NCI-H1694 treated with DMSO at 0.1 percent for 48 hours (cell line): ENCODE measurements at places on chromosomes 2 and 18.

- DNase-seq, result no peak
Measured at GRCh38 chr2:228527197-228527881, 345.9 kb upstream of the SPHKAP start.

DNA sequence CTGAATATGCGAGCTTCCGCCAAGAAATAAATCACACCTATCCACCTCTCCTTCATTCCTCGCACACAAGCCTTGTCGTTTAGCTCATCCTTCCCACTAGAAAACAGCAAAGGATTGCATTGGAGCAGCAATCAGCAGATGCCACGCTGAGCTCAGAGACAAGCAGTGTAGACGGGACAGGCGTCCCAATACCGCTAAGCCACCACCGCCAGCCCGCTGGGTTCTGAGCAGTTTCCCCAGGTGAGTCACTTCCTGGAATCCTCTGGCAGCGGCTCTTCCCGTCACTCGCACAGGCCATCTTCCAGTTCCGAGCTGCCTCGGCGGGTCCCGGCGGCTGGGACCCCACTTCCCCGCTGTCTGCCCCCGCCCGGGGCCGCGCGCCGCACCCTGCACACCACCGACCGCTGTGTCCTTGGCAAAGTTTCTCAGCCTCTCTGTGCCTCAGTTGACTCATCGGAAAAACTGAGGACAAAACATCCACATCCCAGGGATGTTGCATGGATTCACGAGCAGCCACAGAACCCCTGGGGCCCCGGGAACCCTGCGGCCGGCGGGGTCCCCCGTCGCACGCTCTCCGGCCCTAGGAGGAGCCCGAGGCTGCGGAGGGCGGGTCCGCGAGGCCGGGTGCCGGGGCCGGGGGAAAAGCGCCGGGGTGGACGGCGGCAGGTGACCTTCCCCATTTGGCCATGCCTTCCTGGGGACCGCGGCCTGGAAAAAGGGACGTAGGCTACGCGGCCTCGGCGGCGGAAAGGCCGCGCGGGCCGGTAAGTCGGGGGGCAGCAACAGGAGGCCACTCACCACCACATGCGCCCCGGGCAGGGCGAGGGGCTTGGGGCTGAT, 573 bp downstream of the KDSR start:
- peak; percentile 14 for DNase-seq

DNA sequence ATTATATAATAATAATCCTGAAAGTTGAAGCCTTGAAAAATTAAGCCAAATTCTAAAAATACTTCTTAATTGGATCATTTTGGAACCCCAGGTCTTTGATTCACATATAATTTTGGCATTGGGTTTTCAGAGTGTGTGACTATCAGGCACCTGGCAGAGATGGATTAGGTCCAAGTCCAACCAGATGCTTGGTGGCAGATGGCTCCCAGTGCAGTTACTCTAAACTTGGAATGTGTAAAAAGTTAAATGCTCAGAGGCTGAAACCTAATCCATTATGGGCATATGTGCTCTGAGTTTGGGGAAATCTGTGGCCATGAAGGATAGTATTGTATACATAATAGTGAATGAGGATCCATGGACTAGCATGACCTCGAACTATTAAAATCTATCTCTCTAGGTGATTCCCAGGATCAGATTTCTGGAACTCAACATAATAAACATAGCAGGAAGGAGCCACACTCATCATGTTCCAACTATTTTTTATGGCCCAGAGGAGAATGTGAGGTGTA, 333.0 kb downstream of the RPRM start:
- peak; percentile 98 for DNase-seq

- no peak for DNase-seq
Measured at GRCh38 chr2:127515383-127515915, 10.8 kb downstream of the IWS1 start.

GRCh38 chr2:44372246-44372645, 10.5 kb downstream of the CAMKMT start:
- no peak for DNase-seq

DNA sequence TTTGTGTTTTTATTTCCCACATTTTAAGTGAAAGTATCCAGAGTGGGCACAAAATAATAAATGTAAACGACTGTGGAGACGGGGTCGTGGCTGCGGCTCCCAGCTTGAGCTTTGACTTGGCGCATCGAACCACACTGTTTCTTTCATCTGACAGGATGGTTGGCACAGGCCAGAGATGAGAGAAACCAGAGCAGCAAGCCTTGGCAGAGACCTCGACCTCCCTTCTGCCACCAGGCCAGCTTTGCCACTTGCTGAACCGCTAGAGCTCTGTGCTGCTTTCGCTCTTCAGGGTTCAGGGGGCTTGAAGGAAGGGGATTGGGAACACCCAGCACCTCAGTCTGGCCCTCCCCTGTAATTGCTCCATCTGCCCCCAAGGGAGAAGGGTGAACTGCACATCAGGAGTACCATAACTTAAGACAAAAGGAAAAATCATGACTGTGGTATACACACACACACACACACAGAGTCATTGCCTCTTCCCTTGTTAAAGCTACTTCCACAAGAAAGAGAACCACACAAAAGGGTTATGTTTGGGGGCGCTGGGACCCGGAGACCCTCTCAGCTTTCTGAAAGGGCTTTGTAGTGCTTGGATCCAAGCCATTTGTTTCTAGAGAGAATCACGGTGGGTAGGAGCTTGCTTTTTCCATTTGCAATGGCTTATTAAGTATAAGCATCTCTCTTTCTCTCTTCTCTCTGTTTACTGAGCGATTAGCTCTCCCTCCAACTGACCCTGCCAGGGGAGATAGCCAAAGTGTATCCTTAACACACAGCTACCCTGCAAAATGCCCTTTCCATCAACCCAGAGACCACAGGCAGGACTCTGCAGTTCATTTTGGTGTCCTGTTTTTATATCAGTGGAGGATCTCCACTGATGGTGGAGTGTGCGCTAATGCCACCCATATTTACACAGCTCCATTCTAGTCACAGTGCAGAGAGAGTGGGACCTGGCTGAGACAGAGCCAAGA, 23.0 kb downstream of the POU3F3 start:
- DNase-seq, result no peak

DNA sequence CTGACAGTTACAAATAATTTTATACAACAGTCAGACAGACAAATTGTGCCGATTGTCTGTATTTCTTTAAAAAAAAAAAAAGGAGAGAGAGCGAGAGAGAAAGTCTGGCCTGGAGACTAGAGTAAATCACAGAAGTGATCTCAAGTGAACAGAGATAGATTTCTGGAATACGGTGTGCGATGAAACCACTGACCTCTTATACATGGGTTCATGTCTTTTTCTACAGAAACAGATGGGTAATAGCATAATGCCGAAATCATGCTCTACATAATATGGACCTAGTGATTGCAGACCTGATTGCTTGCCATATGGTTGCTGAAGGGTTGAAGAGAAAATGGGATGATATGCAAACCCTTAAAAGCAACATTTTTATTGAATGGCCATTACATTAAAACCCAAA, 403.3 kb upstream of the FANCL start:
- peak; percentile 60 for DNase-seq

GRCh38 chr2:241721852-241722251, 12.6 kb upstream of the D2HGDH start:
- DNase-seq, result no peak

GRCh38 chr2:64404743-64405142, 49.2 kb upstream of the LGALSL start:
- no peak for DNase-seq

DNA sequence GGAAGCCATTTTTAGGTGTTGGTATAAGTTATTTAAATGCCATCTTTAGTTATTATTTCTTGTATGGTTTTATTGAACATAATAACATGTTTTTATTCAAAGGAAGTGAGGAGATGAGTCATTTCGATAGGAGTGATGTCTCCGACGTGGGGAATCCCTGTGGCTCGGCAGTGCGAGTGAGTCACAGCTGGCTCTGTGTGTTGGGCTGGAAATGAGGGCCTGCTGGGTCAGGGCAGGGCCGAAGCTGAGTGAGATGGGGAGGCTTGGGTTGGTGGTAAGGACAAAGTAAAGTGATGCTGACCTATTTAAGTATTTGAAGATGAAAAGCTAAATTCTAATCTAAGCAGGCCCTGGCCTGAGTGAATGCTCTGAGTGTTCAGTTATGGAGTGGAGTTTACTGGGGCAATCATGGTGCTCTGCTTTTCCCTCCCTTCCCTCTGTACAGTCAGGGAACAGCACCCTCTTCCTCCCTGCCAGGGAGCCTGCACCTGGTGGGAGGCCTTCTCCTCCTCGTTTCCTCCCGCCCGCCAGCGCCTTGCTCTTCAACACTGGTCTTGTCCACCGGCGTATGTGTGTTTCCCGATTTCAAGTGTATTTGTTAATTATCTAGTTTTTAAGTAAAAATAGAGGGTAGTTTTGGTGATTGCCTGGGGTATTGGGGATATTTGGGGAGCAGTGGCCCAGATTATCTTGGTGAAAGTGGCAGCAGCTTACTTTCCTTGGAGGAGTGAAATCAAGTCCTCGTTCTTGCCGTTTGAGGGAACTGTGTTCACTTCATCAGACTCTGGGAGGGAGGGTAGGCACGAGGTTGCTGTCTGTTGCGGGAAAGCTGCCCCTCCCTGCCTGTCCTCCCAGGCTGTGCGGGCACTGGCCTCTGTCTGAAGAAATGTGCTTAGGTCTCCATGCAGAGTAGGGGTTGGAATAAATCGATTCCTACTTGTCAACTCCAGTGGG, 157.0 kb downstream of the LDLRAD4 start:
- DNase-seq, result no peak

GRCh38 chr2:3706892-3707291, 3.5 kb downstream of the DCDC2C start:
- DNase-seq, result no peak

DNA sequence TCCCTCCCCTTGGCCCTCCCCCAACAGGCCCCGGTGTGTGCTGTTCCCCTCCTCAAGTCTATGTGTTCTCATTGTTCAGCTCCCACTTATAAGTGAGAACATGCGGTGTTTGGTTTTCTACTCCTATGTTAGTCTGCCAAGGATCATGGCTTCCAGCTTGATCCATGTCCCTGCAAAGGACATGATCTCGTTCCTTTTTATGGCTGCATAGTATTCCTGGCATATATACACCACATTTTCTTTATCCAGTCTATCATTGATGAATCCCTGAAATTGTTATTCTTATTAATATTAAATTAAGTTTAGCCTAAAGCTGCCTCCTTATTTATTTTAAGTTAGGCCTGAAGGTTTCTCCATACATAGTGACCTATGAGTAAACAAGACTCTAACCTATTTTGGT, 18.8 kb upstream of the RAB31 start:
- DNase-seq, result no peak

DNA sequence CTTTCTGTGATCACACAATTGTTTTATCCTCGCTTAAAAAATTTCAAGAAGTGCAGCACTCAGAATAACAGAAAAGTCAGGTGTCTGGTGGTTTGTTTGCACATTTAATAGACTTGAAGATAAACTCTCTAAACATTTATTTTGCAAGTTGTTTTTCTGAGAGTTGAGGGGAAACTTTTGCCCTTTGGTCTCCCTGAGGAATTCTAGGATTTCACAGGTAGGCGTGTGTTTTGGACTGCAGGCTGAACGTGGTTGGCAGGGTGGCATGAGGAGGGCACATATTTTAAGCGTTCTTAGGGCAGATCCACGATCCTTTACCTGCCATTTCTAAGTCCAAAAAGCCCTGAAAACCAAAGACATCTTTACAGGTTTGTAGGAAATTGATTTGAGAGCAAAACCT, 188.6 kb downstream of the NEDD4L start:
- no peak for DNase-seq

DNA sequence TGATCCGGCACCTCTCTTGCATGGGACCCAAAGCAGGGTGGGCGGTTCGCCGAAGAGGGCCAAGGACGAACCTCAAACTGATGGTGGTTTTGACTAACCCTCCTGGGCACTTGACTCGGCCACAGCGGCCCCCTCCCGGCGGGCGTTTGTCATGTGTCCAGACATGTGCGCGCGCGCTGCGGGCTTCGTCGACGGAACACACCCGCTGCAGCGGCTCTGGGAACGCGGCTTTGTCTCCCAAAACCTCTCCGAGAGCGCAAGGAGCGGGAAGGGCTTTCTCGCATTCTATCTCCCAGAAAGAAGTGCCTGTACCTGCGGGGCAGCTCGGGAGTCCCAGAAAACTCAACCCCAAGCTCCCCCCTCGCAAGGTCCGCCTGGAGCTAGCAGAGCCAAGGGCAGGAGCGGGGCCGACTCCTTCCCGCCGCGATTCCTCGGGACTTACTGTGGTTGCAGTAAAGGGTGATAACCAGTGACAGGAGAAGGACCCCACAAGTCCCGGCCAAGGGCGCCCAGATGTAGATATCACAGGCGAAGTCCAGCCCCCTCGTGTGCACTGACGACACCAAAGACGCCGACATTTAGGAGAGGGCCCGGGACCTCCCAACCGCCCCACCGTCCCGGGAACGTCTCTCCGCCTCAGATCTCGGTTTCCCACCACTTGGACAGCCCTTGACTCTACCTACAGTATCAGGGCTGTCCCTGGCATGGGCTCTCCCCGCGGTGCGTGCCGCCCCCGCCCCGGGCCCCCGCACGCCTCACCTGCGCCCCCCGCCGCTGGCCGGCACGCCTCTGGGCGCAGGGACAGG, 1.6 kb downstream of the CD8A start:
- no peak for DNase-seq

GRCh38 chr18:2958819-2959298, 54.1 kb downstream of the LPIN2 start:
- no peak for DNase-seq

- no peak for DNase-seq
Measured at GRCh38 chr2:160469164-160469563, 24.4 kb downstream of the RBMS1 start.

DNA sequence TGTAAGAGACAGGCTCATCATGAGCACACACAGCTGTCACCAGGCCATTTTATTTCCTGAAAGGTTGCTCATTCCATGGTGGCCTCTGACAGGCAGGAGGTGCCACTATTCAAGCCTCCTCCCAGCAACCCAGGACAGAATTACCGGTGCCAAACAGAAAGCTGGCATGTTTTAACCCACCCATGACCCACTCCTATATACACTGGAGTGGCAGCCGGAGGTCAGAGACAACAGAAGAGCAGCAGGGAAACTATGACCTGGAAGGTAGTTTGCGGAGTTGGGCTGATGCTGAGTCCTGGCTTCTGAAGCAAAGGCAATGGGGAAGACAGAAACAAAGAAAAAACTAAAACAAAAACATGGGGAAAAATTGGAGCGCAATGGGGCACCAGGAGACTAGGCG, 2.3 kb downstream of the RFTN2 start:
- no peak for DNase-seq

GRCh38 chr2:46615986-46616485, 136.7 kb downstream of the TMEM247 start:
- no peak for DNase-seq

- DNase-seq, result no peak
Measured at GRCh38 chr2:226362980-226363379, 436.6 kb downstream of the IRS1 start.

DNA sequence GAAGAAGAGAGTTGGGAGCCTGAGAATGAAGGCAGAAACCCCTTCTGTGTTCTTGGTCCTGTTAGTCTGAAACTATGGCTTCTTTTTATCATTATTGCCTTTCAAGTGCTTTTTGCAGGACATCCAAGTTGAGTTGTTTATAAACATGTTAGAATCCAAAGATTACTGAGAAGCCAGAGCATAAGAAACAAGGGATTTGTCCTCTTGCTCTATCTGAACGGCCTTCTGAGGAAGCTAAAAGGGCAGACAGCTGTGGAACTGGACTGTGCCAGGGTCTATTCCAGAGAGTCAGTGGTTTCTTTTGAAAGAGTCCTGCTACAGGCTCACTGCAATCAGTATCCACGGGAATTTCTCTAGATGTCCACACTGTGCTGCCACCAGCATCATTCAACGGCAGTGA, 86.6 kb downstream of the ARHGAP28 start:
- no peak for DNase-seq

- no peak for DNase-seq
Measured at GRCh38 chr2:206127656-206128055, 31.6 kb downstream of the NDUFS1 start.

- DNase-seq, result no peak
Measured at GRCh38 chr2:220466251-220466691, 838.8 kb downstream of the SLC4A3 start.

GRCh38 chr2:159128191-159128590, 158.3 kb downstream of the WDSUB1 start:
- no peak for DNase-seq
